Stimulated activated CD4-positive, alpha-beta T cell treated with anti-CD3 and anti-CD28 coated beads, Interleukin-15, amount 100 ng/mL, for 24 hours (primary cell): ENCODE measurements at places on chromosomes 16 and 17.

GRCh38 chr17:31595076-31595475 is 203.6 kb downstream of the RAB11FIP4 start:
- DNase-seq = no peak

GRCh38 chr16:87312008-87312407 is 5.2 kb downstream of the C16orf95 start:
- DNase-seq = no peak

DNA sequence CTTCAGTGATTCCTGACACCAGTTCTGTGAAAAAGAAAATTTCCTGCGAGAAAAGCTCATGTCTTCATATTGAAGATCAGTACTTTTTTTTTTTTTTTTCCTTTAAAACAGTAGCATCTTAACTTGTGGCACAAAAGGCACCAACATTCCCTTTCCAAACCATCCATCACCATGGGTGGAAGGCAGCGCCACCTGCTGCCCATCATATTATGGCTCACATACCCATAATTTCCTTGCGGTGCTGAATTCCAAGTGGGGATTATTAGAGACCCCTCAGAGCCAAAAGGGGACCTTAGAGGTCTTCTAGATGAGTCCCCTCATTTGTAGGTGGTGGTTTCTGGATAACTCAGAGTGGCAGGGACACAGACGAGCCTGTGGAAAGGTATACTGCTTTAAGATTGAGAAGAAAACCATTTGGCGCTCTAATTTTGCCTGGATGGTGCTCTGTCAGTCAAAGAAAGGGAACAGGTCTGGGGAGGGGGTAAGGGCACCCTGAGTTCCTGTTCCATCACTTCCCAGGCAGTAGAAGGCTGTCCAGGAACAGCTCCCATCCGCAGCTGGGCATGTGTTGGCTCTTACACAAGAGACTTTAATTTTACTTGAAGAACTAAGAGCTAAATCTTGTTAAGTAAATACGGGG is 7.9 kb upstream of the SOST start:
- peak; percentile 55 for DNase-seq

GRCh38 chr17:28711723-28712031 is at the start of gene PROCA1:
Gene PROCA1 (minus strand): TSS chr17:28711888. CDS start chr17:28711660, 228 bp downstream.
- DNase-seq = no peak

DNA sequence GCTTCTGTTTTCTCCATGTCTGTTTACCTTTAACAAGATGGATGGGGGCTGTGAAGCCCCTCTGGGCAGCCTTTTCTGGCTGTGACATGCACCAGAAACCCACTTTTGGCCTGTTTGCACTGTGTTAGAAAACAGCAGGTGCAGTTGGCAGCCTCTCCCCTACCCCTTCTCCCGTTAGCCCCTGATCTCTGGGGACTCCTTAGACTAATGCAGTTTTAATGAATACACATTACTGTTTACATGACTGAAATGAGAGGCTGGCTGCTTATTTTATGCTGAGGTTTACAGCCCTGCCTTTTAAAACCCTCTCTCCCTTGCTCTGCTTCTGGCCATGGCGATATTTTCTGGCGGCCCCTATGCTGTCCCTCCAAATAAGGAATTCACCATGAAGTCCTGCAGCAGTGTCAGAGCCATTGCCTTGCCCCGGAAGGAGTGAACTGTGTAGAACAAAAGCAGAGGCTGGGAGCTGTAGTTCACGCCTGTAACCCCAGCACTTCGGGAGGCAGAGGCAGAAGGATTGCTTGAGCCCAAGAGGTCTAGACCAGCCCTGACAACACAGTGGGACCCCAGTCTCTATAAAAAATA is 79.3 kb downstream of the PRKCB start:
- no peak for DNase-seq

DNA sequence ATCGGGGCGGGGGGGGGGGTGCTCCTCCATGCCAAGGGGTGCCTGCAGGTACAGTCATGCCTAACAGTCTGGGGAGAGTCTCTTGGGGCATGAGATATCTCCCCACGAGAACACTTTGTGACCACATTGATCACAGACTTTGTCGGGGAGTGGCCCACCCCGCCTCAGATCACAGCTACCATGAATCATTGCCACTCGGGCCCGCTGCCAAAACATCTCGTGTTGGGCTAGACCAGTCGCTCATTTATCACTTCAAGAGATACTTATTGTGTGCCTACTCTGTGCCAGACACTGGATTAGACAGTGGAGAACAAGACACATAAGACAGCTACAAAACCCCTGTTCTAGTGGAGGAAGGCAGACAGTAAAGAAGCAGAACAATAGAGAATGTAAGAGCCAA is 72.6 kb downstream of the CLEC16A start:
- DNase-seq = peak; percentile 40

DNA sequence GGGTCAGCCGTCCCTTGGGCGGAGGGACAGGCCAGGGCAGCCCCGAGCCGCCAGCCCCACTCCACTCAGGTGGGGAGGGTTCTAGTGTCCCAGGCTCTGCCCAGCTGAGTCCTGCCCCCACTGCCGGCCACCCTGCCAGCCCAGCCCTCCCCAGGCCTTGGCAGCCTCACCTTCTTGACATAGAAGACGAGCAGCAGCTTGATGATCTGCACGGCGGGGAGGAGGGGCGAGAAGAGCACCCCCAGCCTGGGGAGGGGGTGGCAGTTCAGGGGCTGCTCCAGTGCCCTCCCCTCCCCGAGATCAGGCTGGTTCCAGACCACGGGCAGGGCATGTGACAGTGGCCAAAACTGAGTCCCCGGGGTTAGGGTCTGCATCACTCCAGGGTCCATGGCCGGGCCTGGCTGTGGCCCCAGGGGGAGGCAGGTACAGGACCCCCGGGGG is 9.7 kb downstream of the TMC6 start:
- no peak for DNase-seq

GRCh38 chr17:4856937-4857314 is 23.8 kb downstream of the MINK1 start:
- no peak for DNase-seq

GRCh38 chr16:15879255-15879811 is 9.1 kb downstream of the CEP20 start:
- no peak for DNase-seq

DNA sequence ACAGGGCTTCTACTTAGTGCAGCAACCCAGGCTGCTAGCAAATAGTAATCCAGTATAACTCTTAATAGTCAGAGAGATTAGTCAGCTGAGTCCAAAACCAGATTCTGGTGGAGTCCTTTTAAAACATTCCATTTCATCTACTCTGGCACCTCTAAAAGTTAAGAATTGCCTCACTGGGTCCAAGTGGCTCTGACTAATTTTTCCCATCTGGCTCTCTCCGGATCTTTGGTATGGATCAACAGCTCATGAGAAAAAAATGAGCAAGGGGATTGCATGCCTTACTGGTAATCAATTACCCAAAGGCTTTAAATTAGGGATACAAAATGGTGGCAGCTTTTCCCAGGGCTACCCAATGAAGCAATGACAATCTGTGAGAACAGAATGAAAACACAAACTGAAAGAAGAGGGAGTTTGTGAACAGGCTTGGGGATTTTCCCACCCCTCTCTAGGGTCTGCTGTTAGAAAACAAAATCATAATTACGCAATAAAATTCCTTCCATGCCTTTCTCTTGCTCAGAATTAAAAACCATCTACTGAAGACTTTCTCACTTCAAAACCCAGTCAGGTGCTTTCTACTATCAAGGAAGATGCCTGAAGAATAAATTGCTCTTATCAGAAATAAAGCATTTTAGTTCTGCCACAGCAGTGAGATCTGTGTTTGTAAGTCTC is 84.6 kb upstream of the PMFBP1 start:
- no peak for DNase-seq

DNA sequence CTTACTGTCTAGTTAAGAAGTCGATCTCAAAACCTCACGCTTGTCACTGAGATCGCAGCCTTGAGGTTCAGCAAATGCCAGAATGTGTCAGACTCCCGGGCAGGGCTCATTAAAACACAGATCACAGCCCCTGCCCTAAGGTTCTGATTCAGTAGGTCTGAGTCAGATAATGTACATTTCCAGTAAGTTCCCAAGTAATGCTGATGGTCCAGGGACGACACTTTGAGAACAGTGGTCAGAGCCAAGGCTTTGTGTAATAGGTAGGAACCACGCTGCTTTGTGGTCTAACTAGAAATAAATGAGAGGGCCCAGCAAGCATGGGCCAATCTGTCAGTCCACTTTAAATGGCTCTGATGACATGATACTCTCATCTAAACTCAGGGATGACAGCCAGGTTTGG is 228.6 kb downstream of the ZFHX3 start:
- DNase-seq = no peak

- DNase-seq = no peak
Observed at GRCh38 chr16:318628-319027, 33.9 kb downstream of the AXIN1 start.

DNA sequence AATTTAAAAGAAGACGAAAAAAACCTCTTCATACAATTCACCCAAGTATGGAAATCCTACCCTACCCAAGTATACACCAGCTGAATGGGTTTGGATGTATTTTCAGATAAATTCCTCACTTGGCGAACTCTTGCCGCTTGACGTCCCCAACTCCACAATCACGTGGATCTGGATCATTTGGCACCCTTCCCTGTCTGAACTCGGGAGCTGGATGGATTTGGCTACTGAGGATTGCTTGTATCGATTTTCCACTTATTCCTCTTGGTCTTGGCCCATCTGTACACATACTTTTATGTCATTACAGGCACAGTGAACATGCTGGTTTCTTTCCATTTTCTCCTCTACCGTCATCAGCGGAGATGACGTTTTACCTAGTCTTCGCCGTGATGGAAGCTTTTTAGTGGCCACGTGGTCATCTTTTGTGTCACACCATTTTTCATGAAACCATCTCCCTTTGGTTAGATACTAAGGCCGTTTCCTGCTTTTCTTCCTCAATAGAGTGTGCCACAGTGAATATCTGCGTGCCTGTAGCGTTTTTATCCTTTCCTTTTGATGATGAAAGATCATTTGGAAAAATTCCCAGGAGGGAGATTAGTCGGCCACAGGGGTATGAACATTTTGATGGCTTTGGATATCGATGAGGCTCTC is 47.1 kb downstream of the CMIP start:
- DNase-seq = no peak

- DNase-seq = no peak
Observed at GRCh38 chr17:40313668-40314583, 4.9 kb downstream of the RARA start.

DNA sequence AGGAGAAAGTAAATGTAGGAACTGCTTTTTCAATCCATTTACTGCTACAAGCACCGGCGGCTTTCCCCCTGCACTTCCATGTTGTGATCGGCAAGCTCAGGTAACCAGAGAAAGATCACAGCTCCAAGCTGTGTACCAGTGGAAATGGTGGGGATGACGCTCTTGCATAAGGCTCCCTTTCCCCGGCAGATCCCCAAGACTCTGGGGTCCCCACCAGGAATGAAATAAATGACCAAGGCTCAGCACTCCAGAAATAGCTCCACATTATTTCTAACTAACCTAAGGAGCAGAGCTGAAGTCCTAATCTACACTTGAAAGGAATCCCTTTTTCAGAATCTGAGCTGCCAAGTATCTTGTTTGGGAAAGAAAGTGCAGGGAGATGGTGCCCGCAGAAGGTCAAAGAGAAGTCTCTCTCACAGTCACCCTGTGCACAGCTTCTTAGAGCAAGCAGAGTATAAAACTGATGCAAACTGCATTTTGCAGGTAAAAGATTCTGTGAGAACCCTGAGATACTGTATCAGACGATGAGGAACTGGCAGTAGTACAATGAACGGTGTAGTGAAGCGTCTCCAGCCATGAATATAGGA is 11.1 kb downstream of the GRB2 start:
- no peak for DNase-seq

- peak; percentile 87 for DNase-seq
Observed at GRCh38 chr17:74454197-74455024, 12.0 kb upstream of the CD300A start.

DNA sequence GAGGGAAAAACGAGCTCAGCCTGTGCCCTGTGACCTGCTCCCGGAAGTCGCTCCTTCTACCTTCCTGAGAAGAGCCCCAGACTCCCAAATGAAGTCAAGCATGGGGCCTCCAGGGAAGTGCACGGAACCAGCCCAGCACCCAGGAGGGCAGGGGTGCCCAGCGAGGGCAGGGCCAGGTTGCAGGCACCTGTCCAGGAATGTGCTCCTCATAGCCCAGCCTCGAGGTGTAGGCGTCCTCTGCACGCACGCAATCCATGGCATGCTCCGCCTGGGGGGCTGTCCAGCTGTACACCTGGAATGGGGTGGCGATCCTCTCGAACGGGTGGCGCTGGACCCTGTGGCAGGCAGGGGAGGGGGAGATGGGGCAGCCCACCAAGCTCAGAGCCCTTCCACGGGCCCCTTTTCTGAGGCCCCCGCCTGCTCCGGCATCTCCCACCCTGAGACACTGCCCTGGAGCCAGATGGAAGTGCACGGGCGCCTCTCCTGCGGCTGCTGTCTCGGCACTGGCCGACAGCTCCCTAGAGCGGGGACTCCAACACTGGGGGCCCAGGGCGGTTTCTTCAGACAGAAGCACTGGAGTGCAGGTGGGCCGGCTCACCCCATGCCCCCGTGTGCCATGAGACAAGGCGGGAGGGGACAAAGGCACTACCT is 10.9 kb downstream of the CLUH start:
- DNase-seq = no peak

DNA sequence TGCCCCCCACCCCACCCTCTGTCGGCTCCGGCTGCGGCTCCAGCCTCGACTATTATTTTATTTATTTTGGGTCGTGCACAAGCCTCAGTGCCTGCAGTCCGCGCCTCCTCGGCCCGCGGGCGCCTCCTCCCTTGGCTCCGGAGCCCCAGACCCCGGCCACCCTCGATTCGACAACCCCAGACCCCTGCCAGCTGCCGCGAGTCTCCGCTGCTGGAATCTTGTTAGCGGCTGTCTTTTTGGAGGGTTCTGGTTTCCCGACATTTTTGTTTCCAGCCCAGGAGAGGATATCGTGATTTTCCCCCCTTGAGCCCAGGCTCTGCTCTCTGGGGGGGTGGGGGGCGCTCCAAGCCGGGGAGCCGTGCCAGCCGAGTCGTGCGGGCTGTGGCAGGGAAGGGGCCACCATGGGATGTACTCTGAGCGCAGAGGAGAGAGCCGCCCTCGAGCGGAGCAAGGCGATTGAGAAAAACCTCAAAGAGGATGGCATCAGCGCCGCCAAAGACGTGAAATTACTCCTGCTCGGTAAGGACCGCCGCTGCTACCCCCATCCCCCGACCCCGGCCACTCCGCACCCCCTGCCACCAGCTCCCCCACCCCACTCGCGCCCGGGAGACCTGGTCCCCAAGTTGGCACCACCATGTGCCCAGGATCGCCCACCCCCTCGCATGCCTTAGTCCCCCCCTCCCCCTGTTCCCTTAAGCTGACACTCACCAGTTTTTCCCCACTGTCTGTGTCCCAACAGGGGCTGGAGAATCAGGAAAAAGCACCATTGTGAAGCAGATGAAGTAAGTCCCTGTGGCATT is 746 bp downstream of the GNAO1 start:
- no peak for DNase-seq
